ENCODE measurements at places on chromosomes 7 and 10. TPM values are rescaled to one million over a fixed set of nuclear protein-coding genes. Genes with fewer than 3 reads are reported as not detected.

PDAP1 gene
- total RNA-seq: 88.8 TPM

- no peak for DNase-seq
These were observed 196.7 kb downstream of the MTERF1 start for GRCh38 chr7:91683823-91684222.

MGAM2 gene
- total RNA-seq: 1.2 TPM

LBX1 gene
- 0.10 TPM for total RNA-seq

GRCh38 chr7:148987751-148988512 is 40.4 kb downstream of the PDIA4 start:
- DNase-seq: no peak

PCLO gene
- total RNA-seq: 2.2 TPM

MALRD1 gene
- total RNA-seq: 1.1 TPM

DNA sequence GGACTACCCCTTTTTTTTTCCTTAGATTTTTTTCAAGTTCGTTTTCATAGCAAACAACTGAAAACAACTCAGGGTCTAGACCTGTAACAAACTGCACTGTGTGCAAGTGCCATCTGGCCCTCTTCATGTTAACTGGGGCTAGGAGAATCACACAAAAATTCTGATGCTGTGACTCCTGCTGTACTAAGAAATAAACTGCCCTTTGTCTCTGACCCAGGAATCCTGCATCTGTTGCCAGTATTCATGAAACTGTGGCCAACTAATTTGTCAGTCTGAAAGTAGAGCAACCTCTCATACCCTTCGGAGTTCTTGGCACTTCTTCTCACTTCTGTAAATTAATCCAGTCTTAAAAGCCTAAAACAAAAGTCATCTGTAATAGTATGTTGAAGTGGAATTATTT is 218.4 kb upstream of the PCDH15 start:
- DNase-seq: no peak

DNA sequence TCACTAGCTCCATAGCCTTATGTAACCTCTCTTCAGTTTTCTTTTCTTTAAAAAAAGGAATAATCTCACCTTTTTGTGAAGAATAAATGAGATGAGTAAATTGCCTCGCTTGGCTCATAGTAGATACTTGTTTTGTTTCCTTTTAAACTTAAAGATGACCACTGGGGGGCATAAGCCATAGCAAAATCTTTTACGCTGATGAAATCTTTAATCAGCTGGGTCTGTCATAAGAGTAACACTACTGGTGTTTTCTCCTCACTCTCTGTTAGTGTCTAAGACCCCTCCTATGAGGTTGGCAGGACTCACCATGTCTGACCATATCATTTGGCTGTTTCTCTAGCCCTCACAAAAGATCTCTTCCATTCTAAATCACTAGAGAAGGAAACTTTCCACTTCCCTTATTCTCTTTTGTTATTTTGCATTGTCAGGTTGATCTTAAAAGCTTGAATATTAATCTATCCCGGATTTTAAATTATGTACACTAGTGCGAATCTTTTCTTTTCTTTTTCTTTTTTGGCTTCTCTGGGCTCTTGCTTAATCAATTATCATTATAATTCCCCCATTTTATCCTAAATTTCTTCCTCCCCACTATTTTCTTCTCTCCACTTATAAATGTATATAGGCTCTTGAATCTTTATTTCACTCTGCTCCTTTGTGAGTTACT is 12.5 kb downstream of the STAG3 start:
- DNase-seq: no peak

SAP25 gene
- total RNA-seq: 2.3 TPM

GRK5 gene
- total RNA-seq: 20.2 TPM

ERLIN1 gene
- total RNA-seq: 38.2 TPM

ARHGEF5 gene
- total RNA-seq: 9.4 TPM

GRCh38 chr7:48096273-48096672 is 7.2 kb downstream of the UPP1 start:
- no peak for DNase-seq

DNA sequence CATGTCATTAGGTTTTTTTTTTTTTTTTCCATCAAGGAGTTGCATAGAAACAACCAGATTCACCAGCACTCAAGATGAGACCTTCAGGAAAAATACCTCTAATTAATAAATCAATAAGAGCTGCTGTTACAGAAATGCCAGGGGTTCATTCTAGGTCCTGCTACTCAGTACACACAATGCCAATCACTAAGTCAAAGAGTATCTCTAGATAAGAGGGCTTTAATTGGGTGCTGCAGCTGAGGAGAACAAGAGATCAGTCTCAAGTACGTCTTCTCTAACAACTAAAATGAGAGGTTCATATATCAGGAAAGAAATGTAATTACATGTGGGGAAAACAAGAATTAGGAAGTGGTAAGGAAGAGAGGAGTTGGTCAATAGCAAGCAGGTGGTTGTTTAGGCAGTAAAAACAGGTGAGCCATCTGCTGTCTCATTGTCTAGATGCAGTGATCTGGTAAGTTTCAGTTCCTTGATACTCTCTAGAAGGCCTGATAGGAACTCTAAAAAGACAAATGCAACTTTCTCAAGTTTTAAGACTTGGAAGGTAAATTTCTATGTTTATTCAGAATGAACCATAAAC is 272.9 kb upstream of the ZWINT start:
- DNase-seq: no peak

- DNase-seq: no peak
These were observed 35.7 kb upstream of the MTPAP start for GRCh38 chr10:30384701-30385201.

GRCh38 chr7:139341776-139342226 is 664 bp downstream of the FMC1 start:
- DNase-seq: no peak

SERPINE1 gene
- total RNA-seq: 130 TPM

DNA sequence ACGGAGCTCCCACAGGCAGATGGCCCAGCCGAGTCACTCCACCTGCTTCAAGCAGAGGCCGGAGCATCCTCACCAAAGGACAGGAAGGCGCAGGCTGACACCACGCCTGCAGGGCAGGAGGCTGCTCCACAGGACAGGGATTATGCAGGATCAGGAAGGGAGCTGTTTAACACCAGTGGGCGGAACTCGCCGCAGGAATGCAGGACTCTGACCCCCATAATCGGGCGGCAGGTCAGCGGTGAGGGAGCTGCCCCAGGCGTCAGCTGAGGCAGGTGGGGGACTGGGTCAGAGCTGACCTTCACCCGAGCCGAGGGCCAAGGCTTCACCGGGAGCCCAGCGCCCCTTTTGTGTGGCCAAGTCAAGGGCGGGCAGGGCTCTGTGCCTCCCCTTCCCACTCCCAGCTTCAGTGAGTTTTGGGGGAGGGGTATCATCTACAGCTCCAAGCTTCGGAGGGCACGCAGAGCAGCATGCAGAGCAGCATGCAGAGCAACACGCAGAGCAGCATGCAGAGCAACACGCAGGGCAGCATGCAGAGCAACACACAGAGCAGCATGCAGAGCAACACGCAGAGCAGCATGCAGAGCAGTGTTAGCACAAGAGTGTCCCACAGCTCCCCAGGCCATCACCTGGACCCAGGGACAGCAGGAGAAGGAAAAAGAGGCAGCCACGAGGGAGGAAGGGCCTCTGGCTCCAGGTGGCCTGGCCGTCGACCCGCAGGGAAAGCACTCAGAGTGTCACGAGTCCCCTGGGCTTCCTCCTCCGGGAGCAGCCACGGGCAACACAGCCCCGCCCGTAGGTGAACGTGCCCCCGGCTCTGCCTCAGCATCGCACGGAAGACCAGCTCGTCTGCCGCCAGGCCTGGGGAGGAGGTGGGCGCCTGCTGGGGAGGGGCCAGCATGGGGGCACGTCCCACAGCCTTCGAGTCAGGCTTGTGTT is 151.7 kb upstream of the PPP2R2D start:
- DNase-seq: no peak

MCM10 gene
- 1.2 TPM for total RNA-seq

DNA sequence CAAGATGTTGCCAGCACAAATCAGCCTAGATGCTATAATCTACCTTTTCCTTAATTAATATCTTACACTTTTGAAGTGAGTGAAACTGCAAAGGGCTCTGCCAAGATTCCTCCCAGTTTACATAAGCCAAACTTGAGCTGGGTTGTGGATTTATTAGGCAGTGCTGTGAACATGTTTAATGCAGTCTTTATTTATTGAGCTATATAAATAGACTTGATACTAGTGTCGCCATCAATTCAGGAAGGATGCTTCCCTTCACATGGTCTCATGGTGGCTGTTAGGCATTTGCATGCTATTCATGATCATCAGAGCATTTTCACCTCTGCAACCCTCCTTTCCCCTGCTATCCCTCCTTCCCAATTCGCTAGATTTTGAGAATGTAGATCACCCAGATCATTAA is 40.2 kb downstream of the PLEKHS1 start:
- DNase-seq: no peak

GRCh38 chr10:16891375-16892313 is 74.4 kb upstream of the RSU1 start:
- DNase-seq: no peak

Measured in mesenteric fat pad (tissue), 1 donor.